ENCODE measurements at places on chromosomes 2 and 18. TPM values are rescaled to one million over a fixed set of nuclear protein-coding genes. Genes with fewer than 3 reads are reported as not detected.

The TPRKB gene
- total RNA-seq = 53.9 TPM

GRCh38 chr2:236824836-236825235 lies 255.2 kb downstream of the ACKR3 start:
- no peak for DNase-seq

DNA sequence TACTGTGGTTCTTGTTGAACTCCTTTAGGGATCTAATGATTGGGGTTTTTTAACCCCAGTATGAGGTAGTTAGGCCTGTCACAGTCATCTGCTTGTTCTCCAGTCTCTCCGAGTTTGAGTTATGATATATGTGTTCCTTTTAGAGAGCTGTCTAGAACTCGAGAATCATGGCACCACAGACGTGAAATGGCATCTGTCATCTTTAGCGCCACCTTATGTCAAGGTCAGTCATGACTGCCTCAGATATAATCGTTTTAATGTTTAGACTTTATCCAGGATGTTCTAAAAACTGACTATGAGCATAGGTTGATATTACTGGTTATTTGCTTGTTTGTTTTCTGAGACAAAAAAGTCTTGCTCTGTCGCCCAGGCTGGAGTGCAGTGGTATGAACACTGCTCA lies 112.2 kb downstream of the CEP192 start:
- no peak for DNase-seq

The RAD51AP2 gene
- total RNA-seq = not detected

The SLC66A3 gene
- 29.9 TPM for total RNA-seq

The SULT1C4 gene
- total RNA-seq = 7.0 TPM

DNA sequence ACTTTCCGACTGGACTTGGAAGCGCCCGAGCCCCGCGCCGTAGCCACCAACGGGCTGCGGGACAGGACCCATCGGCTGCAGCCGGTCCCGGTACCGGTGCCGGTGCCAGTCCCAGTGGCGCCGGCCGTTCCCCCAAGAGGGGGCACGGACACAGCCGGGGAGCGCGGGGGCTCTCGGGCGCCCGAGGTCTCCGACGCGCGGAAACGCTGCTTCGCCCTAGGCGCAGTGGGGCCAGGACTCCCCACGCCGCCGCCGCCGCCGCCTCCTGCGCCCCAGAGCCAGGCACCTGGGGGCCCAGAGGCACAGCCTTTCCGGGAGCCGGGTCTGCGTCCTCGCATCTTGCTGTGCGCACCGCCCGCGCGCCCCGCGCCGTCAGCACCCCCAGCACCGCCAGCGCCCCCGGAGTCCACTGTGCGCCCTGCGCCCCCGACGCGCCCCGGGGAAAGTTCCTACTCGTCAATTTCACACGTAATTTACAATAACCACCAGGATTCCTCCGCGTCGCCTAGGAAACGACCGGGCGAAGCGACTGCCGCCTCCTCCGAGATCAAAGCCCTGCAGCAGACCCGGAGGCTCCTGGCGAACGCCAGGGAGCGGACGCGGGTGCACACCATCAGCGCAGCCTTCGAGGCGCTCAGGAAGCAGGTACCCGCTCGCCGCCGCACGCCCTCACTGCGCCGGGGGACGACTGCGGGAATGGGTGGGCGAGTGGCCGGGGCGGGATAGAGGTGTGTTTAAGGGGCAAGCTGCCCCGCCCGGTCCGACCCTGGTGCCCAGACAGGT lies 713 bp downstream of the ATOH8 start:
- no peak for DNase-seq

Measured in pulmonary artery endothelial cell (primary cell).